ENCODE measurements at places on chromosomes 4 and X. TPM values are rescaled to one million over a fixed set of nuclear protein-coding genes. Genes with fewer than 3 reads are reported as not detected.

Gene AMOT
- total RNA-seq: 10.3 TPM

Gene GYG2
- 3.2 TPM for total RNA-seq

Gene ARHGAP6
- total RNA-seq: 32.9 TPM

Gene TRIM60
- not detected for total RNA-seq

Gene DCHS2
- total RNA-seq: 3.9 TPM

Gene CXCL1
- total RNA-seq: 5.8 TPM

Gene PABPC1L2B
- total RNA-seq: not detected

Gene PDLIM3
- 139 TPM for total RNA-seq

Gene YIPF7
- 0.77 TPM for total RNA-seq

Gene FGF2
- total RNA-seq: 34.3 TPM

Gene GRIA3
- 3.1 TPM for total RNA-seq

Data from ovary (tissue), 10 donors.